CD4-positive, alpha-beta T cell treated with Interleukin-15 for 4 hours (primary cell): ENCODE measurements at places on chromosomes 6 and 20.

DNA sequence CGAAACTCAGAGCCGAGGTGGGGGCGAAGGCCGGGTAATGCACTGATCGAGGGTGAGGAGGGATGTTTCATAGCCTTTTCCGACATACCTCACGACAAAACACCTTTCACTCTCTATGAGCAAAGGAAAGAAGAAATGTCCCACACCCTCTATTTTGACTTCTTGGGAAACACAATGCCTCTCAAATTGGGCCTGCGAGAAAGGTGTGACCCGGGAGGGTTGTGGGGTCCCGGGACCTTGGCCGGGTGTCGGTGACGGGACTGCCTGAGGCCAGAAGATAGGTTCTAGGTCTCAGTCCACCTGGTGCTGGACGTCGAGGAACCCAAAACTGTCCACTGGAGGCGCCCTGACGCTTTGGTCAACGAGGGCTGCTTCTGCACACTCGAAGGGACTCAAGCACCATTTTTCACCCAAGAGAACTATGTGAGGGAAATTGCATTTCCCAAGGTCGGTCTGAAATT, 41.1 kb upstream of the OSTM1 start:
- no peak for DNase-seq

GRCh38 chr6:24659561-24659960, 7.1 kb downstream of the TDP2 start:
- no peak for DNase-seq

- no peak for DNase-seq
Measured at GRCh38 chr6:414447-414846, 22.9 kb downstream of the IRF4 start.

- no peak for DNase-seq
Measured at GRCh38 chr6:92479831-92480230, 939.5 kb downstream of the EPHA7 start.

GRCh38 chr20:25549172-25549773, 36.1 kb downstream of the NINL start:
- no peak for DNase-seq

GRCh38 chr6:151901009-151901411, 93.5 kb downstream of the ESR1 start:
- no peak for DNase-seq

GRCh38 chr6:158762787-158763433, 56.3 kb downstream of the EZR start:
- no peak for DNase-seq

GRCh38 chr20:9225879-9226278, 157.0 kb downstream of the PLCB4 start:
- DNase-seq, result no peak

DNA sequence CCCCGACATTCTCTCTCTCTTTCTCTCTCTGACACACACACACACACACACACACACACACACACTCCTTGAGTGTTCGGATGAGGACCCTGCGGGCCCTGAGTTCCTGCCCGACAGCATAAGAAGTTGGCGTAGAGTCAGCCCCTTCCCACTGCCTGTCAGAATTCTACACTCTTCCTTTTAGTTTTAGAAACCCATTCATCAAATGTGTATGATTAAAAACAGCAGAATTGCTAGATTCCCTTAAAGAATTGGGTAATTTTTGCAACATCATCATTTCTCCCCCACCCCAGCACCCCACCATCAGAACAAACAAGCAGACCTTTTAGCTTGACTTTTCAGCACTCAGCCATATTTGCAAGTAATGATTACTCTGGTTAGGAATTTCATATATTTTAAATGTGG, 322.8 kb downstream of the FARS2 start:
- DNase-seq, result no peak

GRCh38 chr20:46954490-46955038, 59.9 kb downstream of the EYA2 start:
- no peak for DNase-seq

- no peak for DNase-seq
Measured at GRCh38 chr6:111741177-111741952, 131.9 kb downstream of the FYN start.

GRCh38 chr6:46324706-46325105, 153.9 kb upstream of the ENPP5 start:
- no peak for DNase-seq

GRCh38 chr6:4281341-4282293, 146.2 kb upstream of the ECI2 start:
- DNase-seq, result no peak

DNA sequence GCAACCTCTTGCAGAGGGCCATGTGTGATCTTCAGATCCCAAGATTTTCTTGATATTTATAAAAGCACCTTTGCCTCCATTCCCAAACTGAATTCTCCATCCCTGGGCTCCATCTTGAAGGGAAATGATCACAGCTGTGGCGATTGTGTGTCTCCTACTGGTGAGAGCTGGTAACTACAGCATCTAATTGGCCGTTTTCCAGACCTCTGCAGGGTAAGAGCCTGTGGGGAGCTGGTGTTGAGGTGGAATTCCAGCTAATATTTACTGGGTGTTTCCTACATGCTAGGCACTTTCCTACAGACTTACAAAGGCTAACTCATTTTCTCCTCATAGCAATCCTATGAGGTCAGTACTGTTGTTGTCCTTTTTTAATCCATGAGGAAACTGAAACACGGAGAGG, 59.2 kb upstream of the FNDC1 start:
- peak; percentile 54 for DNase-seq

DNA sequence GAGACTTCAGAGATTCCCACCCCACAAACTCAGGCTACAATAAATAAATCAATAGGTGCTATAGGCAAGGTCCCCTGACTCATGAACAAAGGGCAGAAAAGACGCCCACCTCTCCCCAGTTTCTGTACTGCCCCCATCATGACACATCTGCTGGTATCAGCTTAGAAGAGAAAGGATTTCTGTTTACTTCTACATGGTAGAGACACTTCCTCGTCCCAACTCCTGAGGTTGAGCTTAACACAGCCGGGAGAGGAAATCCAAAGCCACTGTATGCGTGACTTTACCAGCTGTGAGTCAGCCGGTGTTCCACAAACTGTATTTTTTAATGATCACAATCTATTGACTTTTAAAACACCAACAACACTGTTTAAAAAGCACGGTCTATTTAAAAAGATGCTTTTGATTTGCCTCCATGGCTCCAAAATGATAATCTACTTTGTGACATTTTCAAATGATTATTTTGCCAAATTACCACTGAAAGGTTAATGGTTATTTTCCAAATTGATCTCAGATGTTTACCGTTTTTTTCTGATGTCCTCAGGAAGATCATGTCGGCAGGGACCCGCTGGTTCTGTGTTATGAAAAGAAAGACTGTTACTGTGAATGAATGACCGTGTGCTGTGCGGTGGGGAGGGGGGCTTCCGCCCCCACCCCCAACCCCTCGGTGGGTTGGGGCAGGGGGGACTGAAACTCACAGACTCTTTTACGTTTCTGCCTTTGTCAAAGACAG, 72.5 kb downstream of the ATP9A start:
- DNase-seq, result no peak

DNA sequence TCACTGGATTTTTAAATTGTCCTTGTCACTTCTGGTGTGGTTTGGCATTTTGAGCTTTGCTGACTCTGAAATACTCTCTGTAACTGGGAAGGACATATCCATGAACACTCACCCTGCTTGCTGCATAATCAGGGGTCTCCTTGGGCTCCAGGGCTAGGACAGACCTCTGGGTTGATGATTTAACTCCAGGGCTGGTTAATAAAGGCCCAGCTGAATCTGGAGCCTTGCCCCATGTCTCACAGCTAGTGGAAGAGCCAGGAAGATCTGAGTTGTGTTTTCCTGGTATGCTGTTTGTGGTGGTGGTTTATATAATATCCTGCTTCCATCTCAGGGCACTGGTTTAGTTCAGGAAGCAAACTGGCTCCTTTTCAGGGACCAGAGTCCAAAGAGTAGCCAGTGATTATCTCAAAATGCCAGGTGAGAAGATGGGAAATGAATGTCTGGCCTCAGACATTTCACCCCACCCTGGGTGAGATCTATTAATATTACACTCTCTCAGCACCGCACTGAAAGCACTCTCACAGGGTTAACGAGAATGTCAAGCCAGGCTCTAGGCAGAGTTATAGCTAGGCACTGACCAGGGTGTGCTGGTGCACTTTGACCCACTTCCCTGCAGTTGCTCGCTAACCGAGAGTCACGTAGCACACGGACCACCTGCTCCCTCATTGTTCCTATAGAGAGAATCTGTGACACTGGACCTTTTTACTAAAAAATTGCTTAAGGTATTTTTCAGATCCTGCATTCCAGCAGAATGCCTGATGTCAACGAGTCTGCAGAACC, 90.1 kb upstream of the SLC22A16 start:
- DNase-seq, result no peak

DNA sequence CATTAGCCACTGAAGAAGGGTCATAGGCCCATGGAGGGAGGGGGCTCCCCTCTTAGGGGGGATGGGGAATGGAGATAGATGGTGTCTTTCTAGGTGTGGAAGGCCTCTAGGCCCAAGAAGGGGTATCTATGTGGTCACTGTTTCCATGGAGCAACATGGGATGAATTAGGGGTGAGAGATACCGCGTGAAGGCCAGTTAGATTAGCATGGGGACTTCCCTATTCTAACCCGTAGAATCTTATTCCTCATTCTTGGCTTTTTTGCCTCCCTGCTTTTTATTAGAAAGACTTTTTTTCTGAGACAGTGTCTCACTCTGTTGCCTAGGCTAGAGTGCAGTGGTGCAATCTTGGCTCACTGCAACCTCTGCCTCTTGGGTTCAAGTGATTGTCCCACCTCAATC, 3.2 kb downstream of the RAB44 start:
- no peak for DNase-seq

DNA sequence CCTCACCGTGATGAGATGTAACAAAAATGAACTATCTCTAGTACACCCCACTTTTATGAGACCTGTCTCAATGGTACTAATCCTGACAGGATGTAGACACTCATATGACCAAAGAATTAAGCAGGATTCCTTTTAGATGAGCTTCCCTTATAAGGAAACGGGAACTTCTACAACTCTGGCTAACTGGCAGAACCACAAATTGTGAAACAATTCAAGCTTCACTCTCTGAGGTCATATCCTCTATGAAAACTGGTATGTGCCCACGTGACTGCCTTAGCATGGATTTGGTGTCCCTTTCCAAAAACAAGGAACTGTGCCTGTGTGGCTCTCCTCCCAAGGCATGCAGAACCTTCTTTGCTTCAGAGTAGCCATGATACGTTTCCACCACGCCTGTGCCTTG, 14.1 kb upstream of the CPNE5 start:
- DNase-seq, result no peak

GRCh38 chr6:19052219-19052618, 665.1 kb downstream of the RNF144B start:
- no peak for DNase-seq

DNA sequence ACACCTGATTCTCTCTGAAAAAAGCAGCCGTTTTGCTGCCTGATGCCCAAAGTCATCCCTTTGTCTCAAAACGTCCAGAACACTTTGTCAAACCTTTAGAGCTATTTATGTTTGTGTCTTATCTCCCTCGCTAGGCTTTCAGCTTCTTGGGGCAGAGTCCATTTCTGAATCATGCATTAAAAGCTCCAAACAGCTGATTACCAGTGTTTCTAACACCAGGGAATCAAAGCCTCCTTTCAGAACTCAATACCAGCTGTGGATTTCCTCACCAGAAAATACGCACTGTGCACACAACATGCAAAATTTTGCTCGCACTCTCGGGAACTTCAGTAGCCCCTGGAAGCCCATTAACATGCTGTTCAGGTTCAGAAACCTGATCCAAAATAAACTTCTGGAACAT, 333.3 kb downstream of the HACE1 start:
- DNase-seq, result no peak
